ENCODE measurements at places on chromosomes 3 and 15.

DNA sequence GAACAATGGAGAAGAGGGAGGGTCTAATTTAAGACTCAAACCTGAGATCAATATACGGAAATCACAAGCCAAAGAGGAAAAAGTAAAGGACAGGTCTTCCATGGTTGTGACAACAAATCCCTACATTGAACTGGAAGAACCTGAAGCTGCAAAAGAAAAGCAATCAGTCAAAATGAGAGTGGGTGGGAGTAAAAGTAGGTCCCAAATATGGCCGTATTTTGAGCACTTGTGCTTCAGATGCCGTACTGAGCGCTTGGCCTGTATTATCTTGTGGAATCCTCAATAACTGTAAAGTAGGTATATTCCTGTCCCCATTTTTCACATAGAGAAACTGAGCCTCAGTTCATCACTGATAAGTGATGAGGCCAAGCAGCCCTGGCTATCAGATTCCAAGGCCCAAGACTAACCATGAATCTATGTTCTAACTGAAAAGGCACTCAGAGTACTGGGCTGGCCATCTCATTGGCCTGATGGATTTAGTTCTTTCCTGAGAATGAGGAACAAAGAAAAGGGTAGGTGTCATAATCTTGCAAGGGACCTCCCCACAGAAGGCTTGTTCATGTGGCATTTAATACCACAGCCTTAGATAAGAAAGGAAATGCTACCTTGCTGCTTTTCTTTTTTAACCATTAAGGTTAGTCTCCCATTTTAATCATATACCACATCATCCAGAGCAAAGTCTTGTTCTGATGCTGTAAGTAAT is 52.5 kb downstream of the LRRN1 start:
- no peak for DNase-seq

GRCh38 chr15:60967728-60968127 is 261.4 kb downstream of the RORA start:
- no peak for DNase-seq

- DNase-seq, result no peak
These were observed 24.3 kb upstream of the GPR171 start for GRCh38 chr3:151227266-151227806.

DNA sequence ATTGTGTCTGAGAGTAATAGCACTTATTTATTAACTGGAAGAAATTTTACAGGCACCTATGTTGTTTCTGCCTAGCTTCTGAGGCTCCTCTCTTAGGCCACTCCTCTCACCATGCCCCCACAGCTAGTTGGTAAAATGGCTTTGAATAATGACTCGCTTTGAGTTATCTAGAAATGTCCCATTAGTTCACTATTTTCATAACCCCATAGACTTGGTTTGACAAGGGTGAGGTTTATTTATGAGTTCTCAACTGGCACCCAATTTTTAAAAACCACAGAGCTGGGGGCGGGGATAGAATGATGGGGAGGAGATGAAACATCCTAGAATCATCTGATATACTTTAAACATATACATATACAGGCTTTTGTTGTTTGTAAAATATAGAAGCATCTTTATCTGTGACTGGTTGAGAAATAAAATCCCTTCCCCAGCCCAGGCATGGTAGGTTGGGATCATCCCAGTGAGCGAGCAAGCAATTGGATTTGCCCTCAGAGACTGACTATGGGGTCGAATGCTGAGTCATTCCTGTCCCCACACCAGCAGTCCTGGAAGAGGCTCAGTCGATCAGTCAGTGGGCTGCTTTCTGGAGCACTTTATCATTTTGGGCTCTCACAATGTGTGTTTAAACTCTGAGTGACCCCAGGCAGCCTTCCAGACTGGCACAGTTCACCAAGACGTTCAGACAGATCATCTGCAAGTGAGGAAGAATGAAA is 60.2 kb upstream of the TSEN2 start:
- no peak for DNase-seq

DNA sequence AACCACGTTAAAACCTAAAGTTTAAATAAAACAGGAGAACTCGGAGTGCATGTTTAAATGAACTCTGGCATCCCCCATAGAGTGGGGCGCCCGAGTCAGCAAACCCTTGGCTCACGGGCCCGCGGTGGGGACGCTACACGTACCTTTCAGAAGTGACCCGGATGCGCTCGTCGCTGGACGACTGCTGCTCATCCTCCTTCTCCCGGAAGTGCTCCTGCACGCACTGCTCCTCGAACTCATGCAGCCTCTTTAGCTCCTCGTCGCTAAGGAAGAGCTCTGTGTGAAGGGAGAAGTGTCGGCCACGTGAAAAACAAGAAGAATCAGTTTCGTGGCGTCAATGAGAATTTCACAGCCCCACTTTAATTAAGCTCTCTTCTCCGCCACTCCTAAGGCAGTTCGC is 34.6 kb upstream of the MTMR10 start:
- no peak for DNase-seq

All from T-helper 1 cell (primary cell).